ENCODE measurements at places on chromosomes 13 and 19.

GRCh38 chr19:7792281-7792680 is 29.2 kb downstream of the CLEC4M start:
- no peak for DNase-seq

DNA sequence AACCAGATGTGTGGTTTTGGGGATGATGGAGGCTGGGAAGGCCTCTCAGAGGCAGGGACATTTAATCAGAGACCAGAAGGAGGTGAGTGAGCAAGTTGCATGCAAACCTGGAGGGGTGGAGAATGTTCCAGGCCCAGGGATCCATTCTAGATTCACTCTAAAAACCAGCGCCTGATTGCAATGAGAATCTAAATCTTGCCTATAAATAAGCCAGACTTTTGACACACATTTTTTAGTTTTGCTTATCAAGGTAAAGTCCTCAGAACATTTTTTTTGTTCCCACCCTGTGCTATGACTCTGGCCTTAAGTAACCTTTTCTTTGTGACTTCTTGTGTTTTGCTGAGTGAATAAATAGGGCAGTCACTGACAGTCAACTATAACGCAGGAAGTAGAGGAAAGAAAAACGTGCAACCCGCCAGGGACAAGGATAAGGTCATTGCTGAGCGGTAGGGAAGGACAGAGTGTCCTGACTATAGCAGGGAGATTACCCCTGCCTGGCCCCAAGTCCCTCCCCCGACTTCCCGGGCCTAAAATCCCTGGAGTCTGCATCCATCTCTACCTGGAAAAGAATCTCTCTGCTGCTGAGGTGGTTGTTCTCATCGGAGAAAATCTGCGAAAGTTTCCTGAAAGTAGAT is 14.4 kb downstream of the RGL3 start:
- DNase-seq, result no peak

- no peak for DNase-seq
Observed at GRCh38 chr13:98900442-98900841, 77.4 kb downstream of the DOCK9 start.

- no peak for DNase-seq
Observed at GRCh38 chr13:29987340-29987739, 136.9 kb upstream of the UBL3 start.

DNA sequence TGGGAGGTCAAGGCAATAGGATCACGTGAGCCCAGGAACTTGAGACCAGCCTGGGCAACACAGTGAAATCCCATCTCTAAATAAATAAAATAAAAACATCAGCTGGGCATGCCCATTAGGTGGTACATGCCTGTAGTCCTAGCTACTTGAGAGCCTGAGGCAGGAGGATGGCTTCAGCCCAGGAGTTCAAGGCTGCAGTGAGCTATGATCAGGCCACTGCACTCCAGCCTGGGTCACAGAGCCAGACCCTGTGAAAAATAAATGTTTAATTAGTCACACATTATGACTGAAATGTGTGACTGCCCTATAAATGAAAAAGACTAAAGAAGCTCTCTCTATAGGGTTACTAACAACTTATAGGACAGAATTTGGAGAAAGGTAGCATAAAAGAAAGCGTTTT is 37.7 kb downstream of the USP12 start:
- DNase-seq, result no peak

- no peak for DNase-seq
Observed at GRCh38 chr19:14615623-14616022, 32.7 kb downstream of the CLEC17A start.

DNA sequence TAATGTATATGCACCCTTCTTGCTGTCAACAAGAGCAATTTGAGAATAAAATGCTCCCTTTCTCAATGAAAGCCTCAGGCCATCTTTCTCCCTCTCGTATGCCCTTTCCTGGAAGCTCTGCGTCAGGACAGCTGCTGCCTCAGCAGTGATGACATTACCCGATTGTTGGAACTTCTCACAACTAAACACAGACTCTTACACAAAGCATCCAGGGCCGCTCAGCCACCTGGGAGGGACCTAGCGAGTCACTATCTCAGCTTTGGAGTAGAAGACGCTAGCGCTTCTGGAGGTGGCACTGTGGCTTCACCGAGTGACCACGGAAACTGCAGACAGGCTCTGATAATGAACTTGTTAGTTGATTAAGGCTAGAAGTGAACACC is 153.2 kb upstream of the SOX1 start:
- DNase-seq, result no peak

DNA sequence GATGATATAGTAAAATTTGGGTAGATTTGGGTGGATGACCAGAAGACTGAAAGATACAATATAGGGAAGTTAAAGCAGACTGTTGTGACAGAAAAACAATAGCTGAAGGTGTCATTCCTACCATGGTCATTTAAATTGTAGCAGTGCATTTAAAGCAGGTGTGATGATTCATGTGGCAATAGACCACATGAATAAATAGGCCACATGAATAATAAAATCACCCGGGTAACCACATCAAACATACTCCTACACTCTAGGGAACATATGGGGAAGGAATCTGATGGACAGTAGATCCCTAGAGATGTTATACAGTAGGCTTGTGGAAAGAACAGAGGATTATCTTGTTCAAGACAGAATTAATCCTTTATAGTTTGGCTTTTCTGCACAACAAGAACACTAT is 392.6 kb downstream of the SLITRK5 start:
- no peak for DNase-seq

GRCh38 chr19:55544776-55545439 is 435 bp downstream of the SBK3 start:
- no peak for DNase-seq

- no peak for DNase-seq
Observed at GRCh38 chr19:10655457-10656312, 1.5 kb downstream of the ILF3 start.

DNA sequence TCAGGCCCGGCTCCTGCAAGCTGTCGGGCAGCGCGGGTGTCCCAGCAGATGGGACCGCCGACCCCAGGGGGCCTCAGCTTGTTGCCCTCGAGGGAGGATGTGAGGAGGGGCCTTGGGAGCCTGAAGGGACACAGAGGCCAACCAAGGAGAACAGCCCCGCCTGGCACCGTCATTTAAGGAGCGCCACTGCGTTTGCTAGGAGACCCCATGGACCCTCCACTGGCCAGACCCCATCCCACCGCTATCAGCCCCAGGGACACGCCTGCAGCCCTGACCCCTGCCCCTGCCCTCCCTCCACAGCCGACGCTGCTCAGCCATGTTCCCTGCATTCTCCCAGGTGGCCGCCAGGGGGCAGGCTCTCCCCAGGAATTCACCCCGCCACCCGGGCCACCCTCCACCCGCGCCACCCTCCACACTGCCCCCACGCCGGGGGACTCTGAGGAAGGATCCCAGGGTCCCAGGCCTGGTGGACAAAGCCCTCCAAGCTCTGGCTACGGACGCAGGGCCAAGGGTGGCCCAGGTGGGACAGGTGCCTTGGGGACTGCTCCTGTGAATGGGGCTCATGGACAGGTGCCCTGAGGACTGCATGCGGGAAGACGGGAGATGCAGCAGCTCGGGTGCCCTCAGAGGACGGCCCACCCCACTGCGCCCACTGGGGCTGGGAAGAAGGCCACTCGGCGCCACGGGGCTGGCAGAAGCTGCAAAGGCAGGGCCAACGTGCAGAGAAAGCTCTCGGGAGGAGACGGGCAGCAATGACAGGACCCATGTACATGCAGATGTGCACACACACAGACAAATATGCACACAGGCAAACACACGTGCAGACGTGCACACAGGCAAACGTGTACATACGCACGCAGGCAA is 34.4 kb downstream of the PIP5K1C start:
- DNase-seq, result peak; percentile 85

DNA sequence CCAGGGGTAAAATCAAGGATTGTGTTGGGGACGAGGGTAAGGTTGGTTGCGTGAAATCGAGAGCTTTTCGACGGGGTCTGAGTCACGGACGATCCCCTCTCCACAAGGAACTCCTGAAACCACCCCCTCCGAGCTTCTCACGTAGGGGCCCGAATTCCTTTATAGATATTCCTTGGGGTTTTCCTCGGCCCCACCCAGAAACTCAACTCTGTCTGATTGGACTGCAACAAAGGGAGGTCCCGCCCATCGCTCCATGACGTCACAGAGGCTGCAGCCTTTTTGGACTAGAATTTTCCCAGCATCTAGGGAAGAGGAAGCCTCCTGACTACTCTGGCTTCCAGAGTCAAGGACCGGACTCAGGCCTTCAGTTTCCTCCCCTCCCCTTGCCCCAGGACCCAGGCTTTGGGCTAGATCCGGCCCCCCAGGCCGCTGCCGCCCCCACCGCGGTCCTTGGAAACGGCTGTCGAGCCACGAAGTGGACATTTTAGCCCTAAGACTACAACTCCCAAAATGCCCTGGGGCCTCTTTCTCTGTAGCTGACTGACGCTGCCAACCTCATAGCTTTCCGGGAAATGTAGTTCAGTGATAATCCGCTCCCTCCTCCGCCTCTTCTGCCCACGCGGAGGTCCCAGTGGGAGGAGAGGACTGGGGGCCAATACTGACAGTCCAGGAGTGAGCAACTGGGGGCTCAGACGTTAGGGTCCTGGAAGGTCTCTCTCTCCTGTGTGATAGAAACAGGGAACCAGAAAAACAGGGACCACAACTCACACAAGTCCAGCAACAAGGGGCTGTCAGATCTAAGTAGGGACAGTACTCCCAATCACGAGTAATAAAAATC is at the start of gene IZUMO1:
Gene IZUMO1 (minus strand): TSS at position 172 of the 838 bp plus-strand sequence. CDS start 1,050 bp downstream, outside the sequence.
- DNase-seq, result peak; percentile 83

DNA sequence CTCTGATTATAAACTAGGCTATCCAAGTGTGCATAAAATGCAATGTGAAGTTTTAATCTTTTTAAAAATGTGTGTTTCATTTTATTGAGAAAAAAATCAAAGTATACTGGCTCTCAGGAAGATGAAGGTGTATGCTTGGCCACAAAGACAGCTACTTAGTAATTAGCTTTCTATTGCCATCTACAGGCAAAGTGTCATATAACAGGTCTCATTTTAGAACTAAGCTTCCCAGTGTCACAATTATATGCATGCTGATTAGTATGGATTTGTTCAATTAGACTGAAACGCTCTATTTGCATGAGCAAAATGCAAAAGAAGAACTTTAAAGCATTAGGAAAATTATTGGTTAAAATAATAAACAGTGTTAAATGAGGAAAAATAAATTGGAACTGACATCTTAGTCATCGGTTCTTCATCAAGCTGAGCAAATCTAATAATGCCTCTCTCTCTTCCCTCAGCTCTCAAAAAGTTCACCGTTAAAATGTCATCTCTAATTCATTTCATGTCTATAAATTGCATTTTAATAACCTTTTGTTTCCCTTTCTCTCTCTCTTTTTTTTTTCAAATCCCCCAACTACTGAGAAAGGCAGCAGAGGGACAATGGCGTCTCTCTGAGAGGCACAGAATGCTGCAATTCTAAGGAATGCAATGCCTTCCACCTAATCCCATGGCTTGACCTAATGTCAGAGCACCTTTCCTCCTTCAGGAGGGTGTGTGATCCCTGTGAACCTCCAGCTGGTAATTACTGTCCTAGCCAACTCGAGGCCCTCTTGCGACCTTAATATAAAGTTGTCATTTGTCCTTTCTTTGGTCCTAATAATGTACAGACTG is 313.1 kb upstream of the MAB21L1 start:
- no peak for DNase-seq

GRCh38 chr13:94480672-94481145 is 1.2 kb upstream of the DCT start:
- no peak for DNase-seq

DNA sequence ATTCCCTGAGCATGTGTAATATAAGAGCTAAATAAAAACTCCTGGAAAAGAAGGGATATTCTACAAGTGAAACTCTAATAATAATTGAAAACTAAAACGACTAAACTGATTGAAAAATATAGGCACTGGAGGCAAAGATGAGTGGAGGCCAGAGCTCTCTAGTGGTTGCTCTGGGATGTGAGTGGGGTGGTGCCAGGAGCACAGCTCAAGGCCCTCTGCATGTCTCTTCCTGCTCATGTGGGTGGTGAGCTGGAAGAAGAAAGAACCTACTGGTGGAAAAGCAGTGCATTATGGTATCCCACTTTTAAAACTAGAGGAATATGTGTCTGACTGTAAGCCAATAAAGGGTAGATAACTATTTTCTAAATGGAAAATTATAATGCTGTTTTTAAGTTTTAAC is 15.8 kb upstream of the ARHGEF7 start:
- no peak for DNase-seq

DNA sequence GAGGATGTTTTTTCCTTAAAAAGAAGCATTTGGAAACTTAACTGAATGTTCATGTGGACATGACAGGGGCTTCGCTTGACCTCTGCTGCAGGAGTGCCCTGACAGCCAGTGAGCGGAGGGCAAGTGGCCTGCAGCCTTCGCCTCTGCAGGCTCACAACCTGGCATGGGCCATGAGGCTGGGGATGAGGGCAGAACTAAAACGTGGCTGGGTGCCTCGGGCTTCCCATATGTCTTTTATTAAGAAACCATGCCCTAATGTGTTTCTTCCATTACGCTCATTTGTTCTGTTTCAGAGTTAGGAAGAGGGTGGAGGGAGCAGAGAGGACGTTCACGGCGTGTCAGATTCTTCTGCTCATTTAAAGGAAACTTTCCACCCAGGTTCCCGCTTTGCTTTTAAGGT is 2.9 kb downstream of the ARHGEF7 start:
- peak; percentile 66 for DNase-seq

GRCh38 chr13:73075546-73075945 is 16.7 kb downstream of the KLF5 start:
- no peak for DNase-seq

Data from right forelimb (tissue), 1 donor.